Small intestine (tissue), 16 donors: ENCODE measurements at places on chromosomes 2 and 18. TPM values are rescaled to one million over a fixed set of nuclear protein-coding genes. Genes with fewer than 3 reads are reported as not detected.

Gene CYS1
- polyA plus RNA-seq = 14.8 TPM

Gene HTRA2
- 20.4 TPM for polyA plus RNA-seq

Gene CCNYL1
- 8.2 TPM for polyA plus RNA-seq

Gene SNTG2
- polyA plus RNA-seq = 0.54 TPM

Gene IL36RN
- not detected for polyA plus RNA-seq

Gene HTR2B
- 0.64 TPM for polyA plus RNA-seq

Gene CDH20
- 0.10 TPM for polyA plus RNA-seq

Gene CPLX4
- polyA plus RNA-seq = not detected

Gene DNAH6
- polyA plus RNA-seq = 1.4 TPM

Gene OXER1
- polyA plus RNA-seq = 14.4 TPM

Gene TUBB8B
- polyA plus RNA-seq = not detected

Gene BCL2
- 7.2 TPM for polyA plus RNA-seq

Gene DBI
- polyA plus RNA-seq = 665 TPM

Gene RAB6C
- polyA plus RNA-seq = 0.09 TPM

Gene NEB
- polyA plus RNA-seq = 1.1 TPM

Gene IL1R1
- polyA plus RNA-seq = 18.4 TPM

Gene DDX18
- polyA plus RNA-seq = 52.2 TPM

Gene EVX2
- not detected for polyA plus RNA-seq

Gene RBM45
- 13.6 TPM for polyA plus RNA-seq

Gene IGFBP5
- 1.3 TPM for polyA plus RNA-seq

Gene FLACC1
- 2.9 TPM for polyA plus RNA-seq

Gene GIGYF2
- 12.7 TPM for polyA plus RNA-seq

Gene NGEF
- polyA plus RNA-seq = 15.6 TPM

Gene GCKR
- 2.4 TPM for polyA plus RNA-seq

Gene KCNJ13
- 8.4 TPM for polyA plus RNA-seq

Gene NEUROD1
- 3.1 TPM for polyA plus RNA-seq

Gene MOGAT1
- not detected for polyA plus RNA-seq

Gene CENPA
- 4.8 TPM for polyA plus RNA-seq
